Activated T-helper 17 cell treated with anti-CD3 and anti-CD28 coated beads, Interleukin-2, amount 50 U/mL, for 72 hours (primary cell): ENCODE measurements at places on chromosomes 11 and 22.

DNA sequence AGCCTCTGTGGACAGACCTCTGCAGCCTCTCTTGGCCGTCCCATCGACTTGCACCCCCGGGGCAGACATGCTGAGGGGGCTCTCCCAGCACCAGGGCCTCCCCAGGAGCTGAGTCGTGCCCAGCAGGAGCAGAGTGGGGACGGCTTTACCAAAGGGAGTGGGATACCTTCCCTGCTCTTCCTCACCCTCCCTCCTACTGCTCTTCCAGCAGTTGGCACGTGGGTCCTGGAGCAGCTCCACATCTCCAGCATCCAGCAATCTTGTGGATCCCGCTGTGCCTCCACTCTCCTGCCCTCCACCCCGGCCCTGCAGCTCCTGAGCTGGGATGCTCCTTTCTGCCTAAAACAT, 854.0 kb downstream of the BRD1 start:
- no peak for ATAC-seq

DNA sequence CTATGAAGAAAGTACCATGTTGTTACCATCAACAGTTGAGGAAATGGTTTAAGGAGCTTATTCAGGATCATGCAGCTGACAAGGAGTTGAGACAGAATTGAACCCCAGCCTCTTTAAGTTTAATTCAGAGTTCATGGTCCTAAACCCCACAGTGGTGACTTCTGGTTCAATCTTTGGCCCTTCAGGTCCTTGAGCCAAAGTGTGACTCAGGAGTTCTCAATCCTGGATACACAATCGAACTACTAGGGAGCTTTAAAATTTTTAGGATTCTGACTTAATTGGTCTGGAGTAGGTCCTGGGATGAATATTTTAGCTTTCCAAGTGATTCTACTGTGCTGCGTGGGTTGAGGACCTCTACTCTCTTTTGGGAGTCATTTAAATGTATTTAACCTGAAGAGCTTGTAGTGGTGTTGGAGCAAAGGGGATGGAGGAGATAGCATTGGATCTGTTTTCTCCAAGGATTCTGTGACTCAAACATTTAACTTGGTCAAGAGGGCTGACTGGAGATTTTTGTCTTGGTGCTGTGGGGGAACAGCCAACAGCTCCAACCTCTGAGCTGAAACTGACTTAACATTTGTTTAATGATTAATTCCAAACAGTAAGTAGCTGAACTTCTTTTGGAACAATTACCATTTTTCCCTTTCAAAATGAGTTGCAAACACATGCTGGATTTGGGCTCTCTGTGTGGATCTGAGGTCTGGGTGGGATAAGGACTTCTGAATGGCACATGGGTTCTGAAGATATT, 80.1 kb downstream of the INSC start:
- no peak for ATAC-seq

DNA sequence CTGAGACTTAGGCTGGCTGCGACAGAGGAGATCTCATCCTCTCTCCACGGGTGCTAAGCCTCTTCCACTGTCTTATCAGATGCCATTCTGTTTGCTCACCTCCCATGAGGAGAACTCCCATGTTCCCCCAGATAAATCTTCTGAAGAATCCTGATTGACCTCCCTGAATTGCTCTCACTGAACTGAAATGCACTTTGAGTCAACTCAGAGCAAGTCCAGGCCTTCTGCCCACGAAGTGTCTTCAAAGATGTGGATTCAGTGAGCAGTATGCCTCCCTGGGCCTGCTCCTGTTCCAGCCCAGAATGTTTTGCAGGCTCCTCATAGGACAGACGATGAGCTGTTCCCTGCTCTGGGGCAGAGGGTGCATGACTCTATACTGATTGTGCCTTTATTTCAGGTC, 17.4 kb downstream of the TUB start:
- ATAC-seq = no peak

- peak; percentile 64 for ATAC-seq
Measured at GRCh38 chr11:125141686-125142535, 22.6 kb upstream of the PKNOX2 start.

- ATAC-seq = no peak
Measured at GRCh38 chr11:42271306-42271705, 811.9 kb upstream of the LRRC4C start.

GRCh38 chr22:19962246-19962908, 20.8 kb upstream of the TXNRD2 start:
- peak; percentile 71 for ATAC-seq

GRCh38 chr11:69563306-69563705, 77.7 kb upstream of the CCND1 start:
- ATAC-seq = no peak

DNA sequence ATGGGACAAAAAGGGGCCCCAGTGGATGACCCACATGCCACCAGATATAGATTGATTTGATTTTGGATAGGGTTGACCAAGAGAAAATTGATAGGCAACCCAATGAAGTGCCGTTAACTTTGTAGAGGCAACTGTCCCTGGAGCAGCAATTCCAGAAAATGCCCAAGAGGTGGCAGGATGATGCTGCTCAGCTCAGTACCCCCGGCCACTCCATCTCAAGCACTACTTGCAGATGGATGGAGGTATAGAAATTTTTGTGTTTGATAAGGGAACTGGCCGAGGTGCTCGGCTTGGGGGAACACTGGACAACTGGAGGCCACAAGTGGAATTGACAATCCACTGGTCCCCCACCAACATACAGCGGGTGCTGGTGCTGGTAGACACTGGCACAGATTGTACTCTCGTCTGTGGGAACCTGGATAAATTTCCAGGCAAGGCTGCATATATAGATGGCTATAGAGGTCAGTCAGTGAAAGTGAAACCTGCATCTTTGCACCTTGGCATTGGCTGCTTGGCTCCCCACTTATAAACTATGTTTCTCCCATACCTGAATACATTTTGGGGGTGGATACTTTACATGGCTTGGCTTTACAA, 86.3 kb downstream of the CCDC83 start:
- peak; percentile 43 for ATAC-seq

DNA sequence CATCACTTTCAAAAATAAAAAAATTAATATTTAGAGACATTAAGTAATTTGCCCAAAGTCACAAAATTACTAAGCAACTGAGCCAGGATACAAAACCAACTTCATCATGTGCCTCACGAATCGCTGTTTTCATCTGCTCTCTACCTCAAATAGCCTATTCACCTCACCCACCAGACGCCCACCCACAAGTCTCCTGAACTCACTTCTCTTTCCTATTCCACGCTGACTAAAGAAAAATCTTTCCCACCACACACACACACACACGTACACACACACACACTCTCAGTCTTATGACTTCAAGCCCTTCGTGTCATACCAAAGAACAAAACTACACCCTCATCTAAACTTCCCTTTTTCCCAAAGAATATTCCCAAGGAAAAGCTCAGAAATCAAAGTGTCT, 2.2 kb downstream of the OR8B12 start:
- no peak for ATAC-seq

- ATAC-seq = peak; percentile 38
Measured at GRCh38 chr11:133947321-133947756, 9.4 kb downstream of the IGSF9B start.

DNA sequence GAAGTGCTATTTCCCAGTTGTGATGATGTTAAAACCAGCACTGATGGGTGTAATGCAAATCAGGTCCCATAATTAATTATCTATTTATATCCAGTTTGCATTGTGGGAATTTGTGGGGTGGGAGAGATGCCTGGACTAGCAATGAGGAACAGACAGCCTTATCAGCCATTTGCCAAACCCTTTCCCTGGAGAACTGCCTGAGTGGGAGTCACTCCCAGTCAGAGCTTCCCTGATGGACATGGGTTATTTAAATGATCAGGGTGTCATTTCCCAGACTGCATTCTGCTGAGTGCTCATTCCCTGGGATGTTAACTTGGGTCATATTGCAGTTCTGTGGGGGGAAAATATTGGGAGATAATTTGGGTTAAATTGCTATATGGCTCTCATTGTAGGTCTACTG, 168.5 kb downstream of the NAV2 start:
- ATAC-seq = no peak

- ATAC-seq = peak; percentile 91
Measured at GRCh38 chr11:2089536-2090165, 49.5 kb downstream of the IGF2 start.
